ENCODE measurements at places on chromosomes 16 and 17. TPM values are rescaled to one million over a fixed set of nuclear protein-coding genes. Genes with fewer than 3 reads are reported as not detected.

PRSS53 gene
- total RNA-seq = 2.7 TPM

TEKT1 gene
- not detected for total RNA-seq

MT1E gene
- total RNA-seq = 105 TPM

CDT1 gene
- 2.9 TPM for total RNA-seq

SEZ6 gene
- not detected for total RNA-seq

SCNN1B gene
- total RNA-seq = not detected

KRT24 gene
- not detected for total RNA-seq

OR4D1 gene
- not detected for total RNA-seq

TMEM238L gene
- not detected for total RNA-seq

CYBA gene
- total RNA-seq = 144 TPM

TNFRSF13B gene
- total RNA-seq = not detected

DNA sequence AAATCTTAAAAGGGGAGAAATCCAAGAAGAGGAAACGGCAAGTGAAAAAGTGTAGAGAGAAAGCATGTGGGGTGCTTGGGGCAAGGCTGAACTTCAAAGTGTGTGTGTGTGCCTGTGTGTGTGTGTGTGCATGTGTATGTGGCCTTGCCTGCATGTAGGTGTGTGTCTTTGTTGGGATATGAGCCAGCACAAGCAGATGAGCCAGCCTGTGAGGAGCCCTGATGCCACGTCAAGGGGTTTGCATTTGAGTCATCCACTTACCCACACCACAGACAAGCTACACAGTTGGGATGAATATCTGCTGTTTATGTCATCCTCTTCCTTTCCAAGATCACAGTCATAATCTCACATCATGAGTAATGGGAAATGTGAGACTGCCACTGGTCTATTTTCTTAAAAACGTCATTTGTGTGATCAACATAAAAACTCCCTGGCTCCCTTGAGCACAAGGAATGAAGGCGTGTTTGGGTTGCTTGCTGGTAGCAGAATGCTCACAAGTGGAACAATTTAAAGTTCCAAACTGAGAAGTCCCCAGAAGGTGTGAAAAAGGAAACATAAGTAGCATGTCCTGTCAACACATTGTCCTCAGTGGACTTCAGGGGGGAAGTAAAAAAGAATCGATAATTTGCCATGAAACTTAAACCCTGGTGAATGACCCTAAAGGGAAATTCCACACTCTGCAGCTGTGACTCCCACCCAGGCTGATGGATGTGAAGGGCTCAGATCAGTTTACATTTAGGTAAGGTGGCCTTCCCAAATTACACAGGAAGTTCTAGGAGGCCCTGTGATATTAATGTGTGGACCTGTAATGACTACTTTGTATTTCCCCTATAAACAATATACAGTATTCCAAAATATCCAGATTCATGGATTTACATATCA is 14.7 kb downstream of the KCTD19 start:
- DNase-seq = peak; percentile 96

DNA sequence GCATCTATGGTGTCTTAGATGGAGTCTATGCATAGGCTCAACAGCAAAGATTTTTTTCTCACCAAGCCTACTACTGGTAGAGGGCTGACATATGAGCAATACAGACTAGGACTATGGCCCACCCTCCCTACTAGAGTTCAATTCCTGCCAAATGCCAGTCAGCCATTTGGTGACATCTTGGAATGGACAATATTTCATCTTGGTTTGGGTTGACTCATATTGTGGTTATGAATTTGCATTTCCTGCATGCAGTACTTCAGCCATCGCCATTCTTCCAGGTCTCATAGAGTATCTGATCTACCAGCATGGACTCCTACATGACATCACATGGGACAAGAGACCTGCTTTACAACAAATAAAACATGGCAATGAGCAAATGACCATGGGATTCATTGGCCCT is 778.1 kb upstream of the SOX9 start:
- DNase-seq = no peak

GRCh38 chr17:80290156-80290555 is 29.5 kb downstream of the RNF213 start:
- DNase-seq = no peak

GRCh38 chr17:59812139-59812538 is 80.6 kb downstream of the TUBD1 start:
- DNase-seq = no peak

DNA sequence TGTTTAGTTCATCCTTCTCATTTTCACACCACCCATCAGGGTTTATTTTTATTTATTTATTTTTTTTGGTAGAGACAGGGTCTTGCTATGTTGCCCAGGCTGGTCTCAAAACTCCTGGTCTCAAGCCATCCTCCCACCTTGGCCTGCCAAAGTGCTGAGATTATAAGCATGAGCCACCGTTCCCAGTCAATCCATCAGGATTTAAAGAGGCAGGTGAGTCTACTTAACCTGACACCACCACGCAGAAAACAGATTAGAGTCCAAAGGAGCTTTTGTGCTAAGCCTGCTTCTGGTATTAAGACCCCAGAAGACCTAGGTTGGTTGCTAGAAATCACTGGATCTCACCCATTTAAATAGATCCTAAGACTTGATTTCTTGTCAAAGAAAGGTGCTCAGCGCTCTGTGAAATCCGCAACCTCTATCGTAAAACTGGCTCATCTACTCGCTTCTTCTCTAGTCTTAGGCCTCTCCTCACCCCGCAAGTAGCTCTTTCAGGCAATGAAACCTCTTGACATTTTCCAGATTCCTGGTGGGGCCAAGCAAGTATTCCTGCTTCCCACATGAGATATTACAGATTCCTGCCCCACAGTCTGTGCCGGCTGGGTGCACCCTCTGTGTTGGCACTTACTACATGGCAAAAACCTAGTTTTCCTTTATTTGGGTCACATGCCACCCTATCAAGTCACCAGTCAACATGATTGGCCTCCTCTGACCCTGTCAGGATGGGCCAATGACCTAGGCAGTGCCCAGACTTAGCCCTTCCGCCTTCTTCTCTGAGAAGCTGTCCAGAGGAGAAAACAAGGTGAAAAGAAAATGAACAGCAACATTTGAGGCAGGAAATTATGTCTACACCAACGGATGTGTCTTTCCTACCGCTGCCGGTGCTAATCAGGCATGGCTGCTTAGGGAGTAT is 9.0 kb downstream of the PITPNA start:
- peak; percentile 51 for DNase-seq

DNA sequence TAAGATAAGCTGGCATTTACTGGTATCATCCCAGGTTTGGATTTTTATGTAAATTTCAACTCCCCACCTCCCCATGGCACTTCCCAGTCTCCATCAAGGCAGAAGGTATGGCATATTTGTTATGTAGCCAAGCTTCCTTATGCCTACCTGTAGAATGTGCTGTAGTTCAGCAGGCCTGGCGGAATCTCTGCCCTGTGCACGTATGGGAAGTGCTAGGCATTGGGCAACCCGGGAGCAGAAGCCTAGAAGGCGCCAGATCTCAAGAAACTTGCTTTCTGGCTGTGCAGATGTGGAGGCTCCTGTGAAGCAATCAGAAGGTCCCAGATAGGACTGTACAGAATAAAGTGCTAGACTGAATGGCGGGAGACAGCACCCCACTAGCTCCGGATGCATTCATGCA is 64.7 kb downstream of the SNX20 start:
- no peak for DNase-seq

GRCh38 chr16:29909391-29909790 is 9.1 kb downstream of the ASPHD1 start:
- DNase-seq = peak; percentile 79

- DNase-seq = peak; percentile 88
These were observed 2.9 kb downstream of the GNAO1 start for GRCh38 chr16:56193951-56194726.

DNA sequence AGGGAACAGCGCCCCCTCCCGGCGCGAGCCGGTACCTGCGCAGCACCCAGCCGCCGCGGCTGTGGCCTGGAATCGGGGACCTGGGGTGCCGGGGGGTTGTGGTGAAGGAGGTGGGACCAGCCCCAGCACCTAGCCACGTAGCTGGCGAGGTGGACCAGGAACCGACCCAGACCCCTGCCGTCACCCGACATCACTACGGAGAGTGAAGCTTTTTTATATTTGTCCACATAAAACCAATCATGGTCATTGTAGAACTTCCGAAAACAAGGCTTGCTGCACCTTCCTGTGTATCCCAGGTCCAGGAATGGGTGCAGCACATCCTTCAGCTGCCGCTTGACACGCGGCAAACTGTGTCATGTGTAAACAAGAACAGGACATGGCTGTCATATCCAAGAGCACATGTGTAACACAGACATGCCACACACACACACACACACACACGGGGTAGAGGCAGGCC is 1.3 kb downstream of the HBQ1 start:
- DNase-seq = peak; percentile 99

DNA sequence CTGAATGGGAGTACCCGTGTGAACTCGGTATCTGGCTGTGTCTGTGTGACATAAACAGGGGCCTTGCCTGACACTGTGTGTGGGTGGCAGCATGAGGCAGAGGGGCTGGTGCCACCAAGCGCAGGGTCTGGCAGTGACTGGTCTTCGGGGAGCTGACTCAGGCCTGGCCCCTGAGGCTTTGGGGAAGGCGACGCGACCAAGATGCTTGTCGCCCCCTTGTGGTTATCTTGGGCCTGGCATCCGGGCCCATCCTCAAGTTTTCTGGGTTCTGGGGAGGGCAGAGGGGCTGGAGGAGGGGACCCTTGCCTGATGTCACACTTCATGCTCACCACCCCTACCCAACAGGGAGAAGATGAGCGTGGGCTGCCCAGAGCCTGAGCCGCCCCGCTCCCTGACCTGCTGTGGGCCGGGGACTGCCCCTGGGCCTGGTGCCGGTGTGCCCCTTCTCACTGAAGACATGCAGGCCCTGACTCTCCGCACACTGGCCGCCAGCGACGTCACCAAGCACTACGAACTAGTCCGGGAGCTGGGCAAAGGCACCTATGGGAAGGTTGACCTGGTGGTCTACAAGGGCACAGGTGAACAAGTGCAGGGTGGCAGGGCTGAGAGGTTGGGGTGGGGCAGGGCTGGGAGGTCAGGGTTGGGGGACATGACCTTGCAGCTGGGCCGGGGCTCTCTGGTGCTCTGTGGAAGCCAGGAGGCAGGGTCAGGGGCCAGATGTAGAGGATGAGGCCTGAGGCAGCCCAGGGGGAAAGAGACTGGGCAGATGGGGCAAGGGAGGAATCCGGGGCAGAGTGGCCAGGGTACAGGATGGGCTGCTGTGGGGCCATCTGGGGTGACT is 24.9 kb downstream of the SBK1 start:
- peak; percentile 96 for DNase-seq

DNA sequence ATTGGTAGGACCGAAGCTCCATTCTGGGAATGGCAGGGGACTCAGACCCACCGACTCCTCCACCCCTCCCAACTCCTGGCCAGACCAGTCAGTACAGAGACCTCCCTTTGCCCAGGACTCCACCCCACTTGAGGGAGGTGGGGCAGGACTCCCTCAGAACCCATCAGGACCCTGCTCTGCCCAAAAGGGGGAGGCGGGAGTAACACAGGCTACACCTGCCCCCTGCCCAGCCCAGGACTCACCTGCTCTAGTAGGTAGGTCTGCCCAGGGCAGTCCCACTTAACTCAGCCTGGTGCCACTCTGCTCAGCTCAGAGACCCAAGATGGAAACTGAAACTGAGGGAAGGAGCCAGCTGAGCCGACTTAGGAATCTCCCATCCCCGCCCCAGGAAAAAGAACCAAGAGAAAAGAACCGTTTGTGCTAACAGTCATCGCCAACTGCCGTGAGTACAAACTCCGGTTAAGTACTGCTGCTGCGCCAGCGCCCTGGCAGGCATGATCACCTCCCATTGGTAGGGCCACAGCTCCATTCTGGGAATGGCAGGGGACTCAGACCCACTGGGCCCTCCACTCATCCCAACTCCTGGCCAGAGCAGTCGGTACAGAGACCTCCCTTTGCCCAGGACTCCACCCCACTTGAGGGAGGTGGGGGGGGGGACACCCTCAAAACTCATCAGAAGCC is 503 bp downstream of the DHX58 start:
- DNase-seq = peak; percentile 98

- DNase-seq = no peak
These were observed 96.3 kb downstream of the TNFRSF13B start for GRCh38 chr17:16875662-16876061.

- DNase-seq = peak; percentile 93
These were observed 7.1 kb downstream of the SOX8 start for GRCh38 chr16:988471-989353.

DNA sequence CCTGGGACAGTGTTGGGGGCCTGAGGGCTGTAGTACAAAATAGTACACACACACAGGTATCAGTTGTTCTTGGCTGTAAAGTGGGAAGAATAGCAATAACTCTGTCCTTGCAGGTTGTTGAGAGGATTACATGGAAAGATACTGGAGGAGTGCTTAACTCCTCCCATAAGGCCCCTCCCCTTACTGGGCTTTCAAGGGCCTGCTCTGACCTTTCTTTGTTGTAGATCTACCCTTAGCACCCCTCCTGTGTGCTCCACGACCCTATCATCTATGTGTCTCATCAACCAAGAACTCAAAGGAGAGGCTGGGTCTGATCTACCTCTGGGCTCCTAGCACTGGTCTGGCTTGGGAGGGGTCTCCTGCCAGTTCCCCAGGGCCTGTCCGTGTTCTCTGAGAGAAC is 8.3 kb upstream of the EDC4 start:
- DNase-seq = peak; percentile 22

- no peak for DNase-seq
These were observed 404.1 kb downstream of the WWOX start for GRCh38 chr16:78503602-78504001.

GRCh38 chr16:69115837-69116236 is 10.4 kb downstream of the HAS3 start:
- no peak for DNase-seq

GRCh38 chr16:61926766-61927165 is 109.5 kb downstream of the CDH8 start:
- DNase-seq = no peak

DNA sequence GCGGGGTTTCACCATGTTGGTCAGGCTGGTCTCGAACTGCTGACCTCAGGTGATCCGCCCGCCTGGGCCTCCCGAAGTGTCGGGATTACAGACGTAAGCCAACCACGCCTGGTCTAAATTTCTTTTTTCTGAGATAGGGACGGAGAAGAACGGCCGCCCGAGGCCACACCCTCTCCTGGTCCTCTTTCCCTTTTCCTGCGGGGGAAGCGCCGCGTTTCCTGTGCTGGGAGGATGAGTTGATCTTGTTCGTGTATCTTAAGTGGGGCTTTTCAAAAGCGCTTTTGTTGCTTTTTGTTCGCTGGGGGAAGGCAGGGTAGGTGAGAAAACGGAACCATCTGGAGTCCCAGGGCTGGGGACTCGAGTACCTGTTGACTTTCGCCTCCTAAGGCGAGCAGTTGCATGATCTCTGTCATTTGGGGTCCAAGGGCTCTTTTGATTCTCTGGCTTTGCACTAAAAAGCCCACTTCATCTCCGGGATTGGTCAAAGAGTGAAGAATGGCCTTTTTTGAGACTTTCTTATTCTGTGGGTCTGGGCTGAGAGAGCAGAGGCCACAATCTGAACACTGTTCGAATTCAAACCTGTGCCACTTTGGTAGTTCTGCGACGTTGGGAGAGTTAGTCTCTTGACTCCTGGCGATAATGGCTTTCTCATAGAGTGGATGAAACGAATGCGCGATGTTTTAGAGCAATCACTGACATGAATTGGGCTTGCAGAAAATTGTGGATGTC is 1.3 kb downstream of the FUS start:
- peak; percentile 92 for DNase-seq

Data from osteoblast (primary cell).